ENCODE measurements at places on chromosomes 12 and 14.

DNA sequence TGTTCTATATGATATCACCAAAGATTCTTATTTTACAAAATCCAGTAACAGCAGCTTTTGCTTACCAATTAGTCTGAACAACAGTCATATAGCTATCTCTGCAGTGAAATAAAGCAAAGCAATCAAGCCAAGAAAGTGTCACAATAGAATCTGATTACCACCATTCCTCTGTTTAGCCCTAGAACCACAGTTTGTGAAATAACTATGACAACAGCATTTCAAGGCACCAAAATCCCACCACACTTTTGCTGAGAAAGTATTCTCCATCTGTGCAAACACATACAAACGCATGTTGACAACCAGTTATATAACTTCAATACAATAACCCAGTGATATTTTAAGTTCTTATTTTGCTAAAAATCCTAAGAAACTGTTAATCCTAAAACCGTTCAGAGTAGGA lies 7.4 kb downstream of the PPP1R13B start:
- DNase-seq, result no peak

GRCh38 chr14:93799989-93800921 lies 12.0 kb upstream of the PRIMA1 start:
- no peak for DNase-seq

- no peak for DNase-seq
Measured at GRCh38 chr12:19515179-19515578, 75.9 kb downstream of the AEBP2 start.

- no peak for DNase-seq
Measured at GRCh38 chr14:72822946-72823611, 70.8 kb downstream of the DPF3 start.

DNA sequence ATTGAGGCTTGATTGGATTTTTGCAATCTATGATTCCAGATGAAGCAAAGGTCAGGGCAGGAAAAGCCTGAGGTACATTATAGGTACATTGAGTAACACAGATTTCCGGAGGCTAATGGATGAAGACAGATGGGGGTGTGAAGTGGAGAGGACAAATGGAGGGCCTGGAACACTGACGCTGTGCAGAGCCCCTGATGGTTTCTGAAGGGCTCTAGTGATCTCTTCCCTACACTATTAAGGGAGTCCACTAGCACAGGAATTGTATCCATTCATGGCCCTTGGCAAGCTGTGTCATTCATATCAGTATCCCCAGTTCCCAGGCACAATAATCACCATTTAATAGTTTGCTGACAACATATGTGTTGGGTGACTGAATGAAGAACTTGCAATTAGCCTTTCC lies 284.8 kb downstream of the ITPR2 start:
- no peak for DNase-seq

DNA sequence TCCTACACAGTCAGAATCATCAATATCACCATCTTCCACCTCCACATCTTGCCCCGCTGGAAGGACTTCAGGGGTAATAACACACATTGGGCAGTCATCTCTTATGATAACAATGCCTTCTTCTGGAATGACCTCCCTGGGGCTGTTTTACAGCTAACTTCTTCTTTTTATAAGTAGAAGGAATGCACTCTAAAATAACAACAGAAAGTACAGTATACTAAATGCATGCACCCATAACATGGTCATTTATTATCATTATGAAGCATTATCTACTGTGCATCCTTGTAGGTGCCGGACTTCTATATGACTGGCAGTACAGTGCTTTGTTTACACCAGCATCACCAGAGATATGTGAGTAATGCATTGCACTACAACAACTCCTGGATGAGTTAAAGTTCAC lies 19.0 kb upstream of the NUAK1 start:
- DNase-seq, result no peak

DNA sequence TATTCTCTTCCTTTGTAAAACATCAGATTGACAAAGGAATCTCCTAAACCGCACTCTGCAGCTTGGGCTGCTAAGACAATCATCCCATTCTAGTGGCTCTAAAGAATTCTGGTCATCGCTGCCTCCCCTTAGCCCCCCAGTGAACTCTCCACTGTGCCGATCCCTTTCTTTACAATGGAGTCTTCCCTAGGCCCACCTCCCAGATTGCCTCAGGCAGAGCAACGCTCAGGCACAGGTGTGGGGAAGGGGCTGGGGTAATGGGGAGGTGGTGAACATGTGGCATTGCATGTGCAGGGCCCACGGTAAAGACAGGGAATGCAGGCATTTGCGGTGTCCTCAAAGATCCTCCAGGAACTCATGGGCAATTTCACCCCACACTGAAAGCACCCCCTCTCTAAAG lies 86.3 kb downstream of the PLEKHG3 start:
- DNase-seq, result no peak

GRCh38 chr12:39805651-39806050 lies 186.0 kb upstream of the ABCD2 start:
- no peak for DNase-seq

DNA sequence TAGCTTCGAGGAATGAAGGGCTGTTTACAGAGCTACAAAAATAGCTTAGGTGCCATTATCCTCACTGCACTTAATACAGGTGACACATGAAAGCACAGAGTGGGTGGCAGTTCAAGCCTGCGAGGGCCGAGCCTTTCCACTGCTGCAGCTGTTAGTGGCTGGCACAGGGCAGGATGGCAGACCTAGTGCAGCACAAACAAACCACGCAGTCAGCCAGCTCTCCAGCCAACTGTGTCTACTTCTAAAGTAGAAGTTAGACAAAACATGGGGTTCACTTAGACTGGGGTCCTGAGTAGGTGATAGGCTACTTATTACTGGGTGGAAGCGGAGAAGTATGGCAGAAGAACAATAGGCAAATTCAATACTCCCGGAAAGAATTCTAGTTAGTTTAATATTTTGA lies 95.4 kb downstream of the DUSP16 start:
- no peak for DNase-seq

GRCh38 chr12:106743270-106743988 lies 31.1 kb upstream of the RIC8B start:
- no peak for DNase-seq

DNA sequence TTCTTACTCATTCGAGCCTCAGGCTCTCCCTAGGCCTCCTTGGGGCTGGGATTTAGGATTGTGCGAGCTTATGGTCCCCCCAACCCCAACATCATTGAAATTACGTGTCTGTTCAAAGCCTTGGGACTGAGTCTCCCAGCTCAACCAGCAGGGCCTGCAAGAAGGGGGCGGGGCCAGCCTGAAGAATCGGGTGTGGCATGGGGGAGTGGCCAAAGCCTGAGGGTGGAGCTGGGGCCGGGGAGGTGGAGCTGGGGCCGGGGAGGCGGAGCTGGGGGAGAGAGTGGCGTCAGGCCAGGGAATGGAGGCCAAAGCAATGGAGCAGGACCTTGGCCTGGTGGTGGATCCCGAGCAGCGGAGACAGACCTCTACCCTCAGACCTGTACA lies 24.3 kb upstream of the HSPB8 start:
- DNase-seq, result no peak

Data from anterior cingulate cortex (tissue), 58 donors.